ENCODE measurements at places on chromosomes 16 and 17.
A peak's percentile ranks its signal among the peaks of the same experiment; 100 is the strongest.

- no peak for DNase-seq
Observed at GRCh38 chr16:15648135-15648730, 1.8 kb upstream of the NDE1 start.

- DNase-seq = no peak
Observed at GRCh38 chr16:11565665-11566064, 21.1 kb downstream of the LITAF start.

- DNase-seq = no peak
Observed at GRCh38 chr17:36008998-36009665, 7.8 kb upstream of the CCL15 start.

DNA sequence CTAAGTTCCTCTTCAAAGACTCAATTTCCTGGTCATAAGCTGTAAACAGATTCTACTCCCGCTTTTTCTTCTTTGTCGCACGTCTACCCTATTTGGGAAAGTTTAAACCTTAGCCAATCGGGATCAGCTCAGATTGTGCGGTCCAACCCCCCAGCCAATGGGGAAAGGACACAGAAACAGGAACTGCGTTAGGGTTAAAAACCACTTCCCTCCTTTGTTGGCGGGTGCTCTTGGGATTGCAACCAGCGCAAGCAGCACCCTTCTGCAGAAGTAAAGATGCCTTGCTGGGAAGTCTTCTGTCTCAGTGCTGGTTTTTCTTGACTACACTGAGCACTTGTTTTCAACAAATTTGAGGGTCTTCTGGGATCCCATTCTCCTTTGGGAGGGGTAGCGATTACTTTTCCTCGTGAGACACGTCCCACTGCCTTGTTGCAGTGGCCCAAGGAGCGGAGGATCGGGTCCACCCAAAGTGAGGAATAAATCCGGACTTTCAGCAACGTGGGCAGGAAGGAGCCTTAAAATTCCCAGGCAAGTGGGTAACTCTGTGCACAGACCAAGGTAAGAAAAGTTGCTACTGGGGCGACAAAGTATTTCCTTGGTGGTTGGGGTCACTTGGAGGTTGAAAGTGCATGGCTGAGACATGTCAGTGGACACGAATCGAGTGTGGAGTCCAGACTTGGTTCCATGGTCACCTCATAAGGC lies 1.0 kb upstream of the YPEL3 start:
- DNase-seq = no peak

DNA sequence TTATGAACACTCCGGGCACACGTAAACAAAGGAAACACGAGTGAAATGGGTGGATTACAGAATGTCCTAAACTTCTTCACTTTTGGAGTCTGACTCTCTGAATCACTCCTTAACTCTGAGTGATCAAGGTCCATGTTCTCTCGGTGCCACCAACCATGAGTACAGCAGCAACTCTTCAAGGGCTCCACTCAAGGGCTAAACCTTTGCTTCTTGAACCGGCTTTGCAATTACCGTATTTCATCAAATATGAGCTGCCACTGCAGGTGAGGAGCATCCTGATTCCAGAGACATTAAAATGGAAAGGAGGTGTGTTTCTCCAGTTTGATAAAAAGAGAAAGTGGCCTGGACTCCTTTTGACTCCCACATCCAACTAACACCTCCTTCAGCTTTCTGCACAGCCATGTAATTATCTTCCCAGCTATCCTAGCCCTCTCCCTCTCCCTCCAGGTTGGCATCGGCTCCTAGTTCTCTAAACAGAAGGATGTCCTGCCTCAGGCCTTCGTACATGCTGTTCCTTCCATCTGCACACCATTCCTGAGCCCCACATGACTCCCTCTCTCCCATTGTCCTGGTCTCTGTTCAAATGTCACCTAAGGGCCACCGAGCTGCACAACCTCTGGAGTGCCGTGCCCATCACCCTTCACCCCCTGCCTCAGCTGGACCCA lies 61.4 kb downstream of the ZDHHC7 start:
- DNase-seq = no peak

DNA sequence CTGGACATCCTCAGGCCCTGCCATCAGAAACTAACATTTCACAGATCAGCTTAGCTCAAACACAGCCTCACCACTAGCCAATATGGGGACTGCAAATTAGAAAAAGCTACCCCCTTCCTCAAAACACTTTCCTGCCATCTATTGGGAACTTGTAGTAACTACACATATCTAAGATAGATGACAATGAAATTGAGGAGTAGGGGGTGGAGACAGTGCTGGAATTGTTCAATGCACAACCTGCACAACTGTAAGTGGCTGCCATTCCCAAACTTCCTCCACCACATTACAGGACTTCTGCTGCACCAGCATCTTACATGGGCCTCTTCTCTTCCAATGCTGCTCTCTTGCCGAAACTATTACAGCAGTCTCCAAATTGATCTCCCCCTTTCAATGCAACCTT lies 21.9 kb downstream of the AIPL1 start:
- DNase-seq = no peak

GRCh38 chr16:56424404-56424764 lies 961 bp downstream of the AMFR start:
- DNase-seq = no peak

- DNase-seq = peak; percentile 83
Observed at GRCh38 chr17:36629252-36629847, 28.0 kb downstream of the MRM1 start.

DNA sequence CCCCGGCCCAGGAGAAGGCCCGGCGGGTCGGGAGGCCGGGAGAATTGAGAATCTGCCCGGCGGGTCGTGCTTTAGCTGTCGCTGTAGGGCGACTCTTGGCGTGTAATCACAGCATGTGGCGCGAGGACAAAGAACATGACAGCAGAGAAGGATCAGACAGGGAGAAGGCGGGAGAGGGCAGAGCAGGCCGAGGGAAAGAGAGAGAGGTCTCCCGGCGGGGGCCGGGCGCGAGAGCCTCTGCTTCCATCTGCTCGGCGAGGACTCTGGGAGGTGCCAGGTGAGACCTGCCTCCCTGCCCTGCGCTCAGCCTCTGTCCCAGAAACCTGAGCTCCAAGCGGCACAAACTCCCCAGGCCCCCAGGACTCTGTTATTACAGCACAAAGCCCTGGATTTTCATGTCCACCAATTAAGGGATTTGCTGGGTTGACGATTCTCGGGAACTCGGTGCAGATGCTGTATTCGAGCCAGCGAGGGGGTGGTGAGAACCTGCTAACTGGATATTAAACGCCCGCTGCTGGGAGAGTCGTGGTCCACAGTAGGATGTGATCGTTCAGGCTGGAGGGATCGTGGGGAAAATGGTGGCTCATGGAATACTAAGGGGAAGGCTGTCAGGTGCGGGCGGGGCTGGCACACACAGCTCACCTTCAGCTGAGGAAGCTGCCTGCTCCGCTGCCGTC lies 172.0 kb upstream of the CIBAR2 start:
- no peak for DNase-seq

All from activated CD8-positive, alpha-beta memory T cell treated with anti-CD3 and anti-CD28 coated beads, Interleukin-2, amount 50 U/mL, for 4 hours (primary cell).